ENCODE measurements at places on chromosomes 12 and 14.

GRCh38 chr12:2683283-2684025 lies 111.3 kb upstream of the FKBP4 start:
- no peak for DNase-seq

GRCh38 chr14:97900196-97900854 lies 1103.1 kb downstream of the VRK1 start:
- no peak for DNase-seq

GRCh38 chr12:43893670-43894069 lies 57.8 kb downstream of the TMEM117 start:
- DNase-seq = no peak

DNA sequence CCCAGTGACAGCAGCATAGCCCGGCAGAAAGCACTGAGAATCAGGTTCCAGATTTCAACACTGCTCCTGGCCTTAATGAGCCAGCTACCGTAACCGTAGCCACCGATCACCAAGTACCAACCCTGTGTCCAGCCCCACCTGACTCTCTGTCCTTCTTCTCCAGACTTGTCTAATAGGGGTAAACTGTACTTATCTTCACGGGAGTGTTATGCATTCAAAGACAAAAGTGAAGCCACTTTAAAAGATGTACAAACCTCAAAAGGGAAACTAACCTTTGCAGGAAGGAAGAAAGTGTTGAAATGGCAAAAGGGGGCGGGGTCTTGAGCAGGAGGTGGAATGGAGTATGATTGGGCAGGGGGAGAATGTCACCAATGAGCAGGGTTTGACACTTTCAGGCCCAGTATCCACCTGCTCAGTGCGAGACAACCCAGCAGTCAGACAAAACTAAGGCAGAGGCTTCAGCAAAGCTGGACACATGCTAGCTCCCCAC lies 226.1 kb downstream of the CHST11 start:
- no peak for DNase-seq

DNA sequence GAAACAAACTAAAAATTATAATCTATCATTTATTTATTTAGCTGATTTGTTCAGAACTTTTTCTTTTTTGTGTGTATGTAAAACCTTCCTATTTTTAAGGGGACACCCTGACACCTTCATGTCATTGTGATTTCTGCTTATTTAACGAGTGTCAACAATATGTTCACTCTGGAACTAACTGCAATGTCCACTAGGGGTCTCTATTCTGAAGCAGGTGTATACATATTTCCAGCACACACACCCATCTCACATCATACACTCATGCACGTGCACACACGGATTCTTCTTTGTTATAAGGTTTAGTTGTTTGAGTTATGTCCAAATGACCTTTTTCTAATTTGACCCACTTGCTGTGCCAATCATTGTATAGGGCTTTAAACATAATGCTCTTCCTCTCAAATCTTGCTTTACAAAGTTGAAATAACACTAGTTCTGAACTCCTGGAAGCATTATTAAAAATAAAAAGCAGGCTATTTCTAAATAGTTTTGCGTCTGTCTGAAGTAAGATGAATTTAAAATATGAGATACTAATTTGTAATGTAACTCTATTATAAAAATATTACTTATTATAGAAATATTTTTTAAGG lies 15.5 kb downstream of the E2F7 start:
- no peak for DNase-seq

DNA sequence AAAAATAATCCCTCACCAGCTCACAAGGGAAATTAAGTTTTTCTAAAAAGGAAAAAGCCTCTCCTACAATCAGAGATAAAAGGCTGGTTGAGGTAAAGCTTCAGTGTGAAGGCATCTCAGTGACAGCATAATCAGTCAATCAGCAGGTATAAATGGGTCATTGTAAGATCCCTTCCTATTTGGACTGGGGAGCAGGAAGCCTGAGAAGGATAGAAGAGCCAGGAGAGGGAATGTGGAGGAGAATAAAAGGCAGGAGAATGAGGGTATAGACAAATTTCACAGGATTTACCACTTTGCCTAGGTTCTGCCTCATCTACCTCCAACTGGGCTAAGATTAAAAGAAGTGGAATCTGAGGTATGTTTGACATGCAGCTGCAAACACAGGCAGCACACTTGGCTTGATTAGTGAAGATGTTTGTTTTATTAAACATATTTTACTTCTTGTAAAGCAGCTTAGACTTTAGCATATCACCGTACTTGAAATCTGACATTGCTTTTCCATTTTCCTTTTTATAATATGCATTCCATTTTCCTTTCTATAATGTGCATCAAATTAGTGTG lies 479.1 kb upstream of the USP15 start:
- no peak for DNase-seq

- no peak for DNase-seq
Measured at GRCh38 chr14:90795744-90796143, 20.5 kb downstream of the TTC7B start.

GRCh38 chr12:98466640-98467400 lies 48.6 kb upstream of the TMPO start:
- no peak for DNase-seq

GRCh38 chr14:81144824-81145603 lies 75.7 kb downstream of the GTF2A1 start:
- no peak for DNase-seq

GRCh38 chr12:3311027-3311402 lies 180.0 kb upstream of the PRMT8 start:
- no peak for DNase-seq

DNA sequence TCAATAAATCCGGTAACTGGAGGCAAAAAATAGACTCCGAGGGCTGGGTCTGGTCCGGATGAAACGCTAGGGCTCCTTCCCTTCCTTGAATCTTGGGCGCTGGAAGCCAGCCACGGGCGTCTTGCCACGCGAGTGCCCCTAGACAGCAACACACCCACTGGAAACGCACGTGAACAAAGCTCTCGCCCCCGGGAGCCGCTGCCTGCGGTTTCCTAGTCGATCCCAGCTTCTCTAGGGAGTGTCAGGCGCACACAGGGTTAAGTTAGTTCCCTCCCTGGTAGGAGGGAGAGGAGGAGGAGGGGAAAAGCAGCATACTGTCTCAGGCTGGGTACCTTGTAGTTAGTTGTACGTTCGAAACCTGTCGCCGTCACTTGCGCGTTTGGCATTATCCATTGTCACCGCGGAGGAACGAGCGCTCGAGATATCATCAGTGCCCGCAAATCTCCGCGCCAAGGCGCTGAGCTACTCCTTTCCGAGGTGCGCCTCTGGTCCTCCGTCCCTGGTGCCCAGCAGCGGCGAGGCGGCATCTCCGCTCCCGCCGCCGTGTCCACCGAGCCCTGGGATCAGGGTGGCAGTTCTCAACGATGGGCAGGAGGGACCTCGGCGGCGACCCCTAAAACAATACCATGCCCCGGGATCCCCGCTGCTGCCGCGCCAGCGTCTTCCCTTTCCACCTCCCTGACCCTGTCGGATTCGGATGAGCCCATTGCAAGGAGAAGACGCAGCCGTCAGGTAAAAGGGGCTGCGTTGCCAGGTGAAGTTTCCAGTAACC lies at the start of gene FLRT2:
Gene FLRT2 (plus strand): TSS at position 342 of the 772 bp plus-strand sequence. CDS start 91,371 bp downstream, outside the sequence.
- no peak for DNase-seq

DNA sequence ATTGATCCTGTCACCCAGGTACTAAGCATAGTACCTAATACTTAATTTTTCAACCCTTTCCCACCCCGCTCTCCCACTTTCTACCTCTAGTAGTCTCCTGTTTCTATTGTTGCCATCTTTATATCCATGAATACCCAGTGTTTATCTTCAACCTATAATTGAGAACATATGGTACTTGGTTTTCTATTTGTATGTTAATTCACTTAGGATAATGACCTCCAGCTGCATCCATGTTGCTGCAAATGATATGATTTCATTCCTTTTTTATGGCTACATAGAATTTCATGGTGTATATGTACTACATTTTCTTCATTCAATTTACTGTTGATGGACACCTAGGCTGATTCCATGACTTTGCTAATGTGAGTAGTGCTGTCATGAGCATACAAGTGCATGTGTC lies 547.3 kb upstream of the NOVA1 start:
- DNase-seq = no peak

Measured in stimulated activated CD8-positive, alpha-beta memory T cell treated with anti-CD3 and anti-CD28 coated beads, Interleukin-4, amount 100 ng/mL, for 1 hour (primary cell).